ENCODE measurements at places on chromosomes 16 and 17.
A peak's percentile ranks its signal among the peaks of the same experiment; 100 is the strongest.

GRCh38 chr17:18987230-18987610 lies 17.3 kb downstream of the FAM83G start:
- DNase-seq, result no peak

DNA sequence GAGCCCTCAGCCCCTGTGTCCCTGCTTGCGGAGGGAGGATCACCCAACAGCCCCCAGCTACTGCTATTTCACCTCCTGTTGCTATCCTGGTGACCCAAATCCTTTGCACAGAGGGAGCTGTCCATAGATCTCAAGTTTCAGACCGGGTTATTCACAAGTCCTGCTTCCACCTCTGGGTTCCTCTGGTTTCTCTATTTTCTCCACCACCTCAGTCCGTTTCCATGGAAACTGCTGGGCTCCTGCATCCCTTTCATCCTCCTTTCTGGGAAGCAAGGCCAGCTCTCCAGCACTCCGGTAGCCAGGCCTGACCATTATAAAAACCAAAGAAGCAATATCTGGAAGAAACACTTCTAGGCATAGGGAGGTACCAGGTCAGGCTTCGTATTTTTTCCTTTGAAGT lies 4.8 kb upstream of the CALB2 start:
- DNase-seq, result no peak

DNA sequence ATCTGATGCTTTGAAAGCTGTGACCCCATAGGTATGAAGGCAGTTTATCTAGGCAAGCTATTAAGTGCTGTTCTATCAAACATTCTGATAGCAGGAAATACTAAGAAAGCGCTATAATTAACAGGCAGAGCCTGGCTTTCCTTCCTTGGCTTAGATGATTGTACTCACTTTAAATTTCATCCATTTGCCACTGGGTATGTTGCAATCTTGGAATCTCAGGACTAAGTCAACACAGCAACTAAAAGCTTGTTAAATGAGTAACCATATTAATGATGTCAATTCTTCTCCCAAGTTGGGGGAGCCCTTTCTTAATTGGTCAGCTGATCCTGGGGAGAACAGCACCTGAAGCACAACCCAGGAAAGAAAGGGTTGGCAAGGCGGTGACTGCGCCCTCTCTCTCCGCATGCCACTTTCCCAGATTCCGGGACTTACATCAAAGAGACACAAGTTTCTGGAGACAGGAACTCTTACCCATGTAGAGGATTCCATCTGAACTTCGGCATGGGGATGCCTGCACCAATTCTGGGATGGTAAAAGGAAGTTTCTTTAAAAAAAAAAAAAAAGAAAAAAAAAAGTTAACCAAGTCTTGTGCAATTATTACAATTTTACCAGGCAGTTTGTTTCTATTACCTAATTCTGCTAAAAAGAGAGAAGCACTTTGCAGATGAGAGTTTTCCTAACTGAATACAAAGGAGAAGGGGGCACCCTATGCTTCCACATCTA lies 54.4 kb upstream of the ICAM2 start:
- DNase-seq, result peak; percentile 18

GRCh38 chr17:15893658-15894024 lies 51.3 kb upstream of the ADORA2B start:
- DNase-seq, result no peak

GRCh38 chr16:82629441-82630027 lies 2.8 kb downstream of the CDH13 start:
- peak; percentile 76 for DNase-seq

GRCh38 chr17:35094902-35095301 lies 24.8 kb downstream of the RAD51D start:
- DNase-seq, result peak; percentile 34

DNA sequence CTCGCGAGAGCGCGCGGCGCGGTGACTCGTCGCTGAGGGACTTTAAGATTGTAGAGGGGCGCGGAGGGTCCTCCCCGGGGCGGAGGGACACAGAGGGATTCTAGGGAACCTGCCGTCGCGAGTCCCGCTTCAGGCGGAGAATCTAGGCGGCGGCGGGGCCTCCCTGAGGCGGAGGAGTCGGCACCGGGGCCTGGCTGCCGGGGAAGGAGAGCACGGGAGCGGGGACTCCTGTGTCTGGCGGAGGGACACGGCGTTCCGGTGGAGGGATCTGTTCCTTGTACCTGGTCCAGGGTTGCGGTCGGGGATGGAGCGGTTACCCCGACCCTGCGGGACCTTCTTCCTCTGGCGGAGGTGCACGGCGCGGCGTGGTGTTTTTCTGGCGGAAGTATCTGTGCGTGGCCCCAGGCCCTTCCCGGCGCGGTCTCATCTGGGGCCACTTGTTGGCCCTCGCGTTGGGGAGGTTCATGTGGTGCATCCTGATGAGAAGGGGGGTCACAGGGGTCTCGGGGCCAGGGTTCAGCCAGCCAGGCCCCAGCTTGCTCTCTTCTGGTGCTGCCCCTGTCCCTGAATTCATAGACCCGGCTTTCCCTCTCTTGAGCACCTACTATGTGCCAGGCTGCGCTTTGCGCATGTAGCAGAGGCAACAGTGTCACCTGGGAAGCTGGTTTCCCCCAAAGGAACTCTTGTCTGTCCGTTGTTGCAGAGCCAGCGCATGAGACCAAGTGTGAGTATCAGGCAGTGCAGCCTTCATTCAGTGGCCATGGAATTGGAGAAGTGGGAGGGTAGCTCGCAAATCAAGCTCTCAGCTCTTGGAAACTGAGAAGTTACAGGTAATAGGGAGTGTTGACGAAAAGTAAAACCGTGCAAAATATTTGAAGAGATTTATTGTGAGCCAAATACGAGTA lies 563 bp upstream of the ZKSCAN2 start:
- DNase-seq, result peak; percentile 84

- DNase-seq, result no peak
Measured at GRCh38 chr17:58488428-58488890, 251 bp upstream of the HSF5 start.

DNA sequence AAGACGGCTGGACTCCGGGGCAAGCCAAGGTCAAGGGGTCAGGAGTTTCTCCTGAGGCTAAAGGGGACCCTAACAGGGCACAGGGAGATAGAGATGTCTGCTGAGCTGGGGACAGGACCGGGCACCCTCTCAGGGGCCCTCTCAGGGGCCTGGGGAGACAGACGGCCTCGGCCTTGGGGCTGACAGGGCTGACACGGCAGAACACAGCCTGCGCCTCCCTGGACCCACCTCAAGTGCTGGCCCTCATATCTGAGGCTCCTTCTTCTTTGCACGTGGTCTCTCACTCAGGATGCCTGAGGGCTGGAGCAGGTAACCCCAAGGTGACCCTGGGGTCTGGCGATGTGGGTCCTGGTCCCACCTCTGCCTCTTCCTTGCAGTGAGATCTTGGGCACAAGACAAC lies 186.9 kb upstream of the TNRC6C start:
- DNase-seq, result no peak

DNA sequence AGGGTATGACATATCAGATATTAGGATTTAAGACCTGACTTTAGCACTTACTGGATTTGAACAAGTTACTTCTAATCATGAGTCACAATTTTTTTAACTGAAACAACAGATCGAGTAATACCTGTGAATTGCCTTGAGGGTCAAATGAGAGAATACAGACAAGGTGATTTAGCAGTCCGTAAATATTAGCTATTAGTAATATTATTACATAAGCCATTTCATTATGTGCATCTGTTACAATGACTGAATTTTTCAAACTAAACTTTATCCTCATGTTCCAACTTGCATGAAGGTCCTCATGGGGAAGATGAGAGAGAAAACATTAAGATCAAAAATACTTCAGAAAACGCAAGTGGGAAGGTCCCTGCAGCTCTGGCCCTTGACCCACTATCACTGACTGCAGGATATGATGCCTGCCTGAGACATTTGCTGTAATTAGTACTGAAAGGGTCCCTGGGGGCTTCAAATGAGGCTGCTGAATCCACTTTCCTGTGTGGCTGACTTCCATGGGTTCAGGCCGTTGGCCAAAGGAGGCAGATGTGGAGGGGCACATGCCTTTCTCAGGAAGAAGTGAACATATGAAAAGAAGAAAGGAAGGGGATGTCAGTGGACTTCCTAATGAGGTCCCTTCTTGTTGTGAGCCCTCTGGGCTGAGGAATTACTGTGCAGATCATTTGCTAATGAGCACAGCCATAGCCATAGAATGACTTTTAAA lies 441.7 kb downstream of the CDH11 start:
- no peak for DNase-seq

DNA sequence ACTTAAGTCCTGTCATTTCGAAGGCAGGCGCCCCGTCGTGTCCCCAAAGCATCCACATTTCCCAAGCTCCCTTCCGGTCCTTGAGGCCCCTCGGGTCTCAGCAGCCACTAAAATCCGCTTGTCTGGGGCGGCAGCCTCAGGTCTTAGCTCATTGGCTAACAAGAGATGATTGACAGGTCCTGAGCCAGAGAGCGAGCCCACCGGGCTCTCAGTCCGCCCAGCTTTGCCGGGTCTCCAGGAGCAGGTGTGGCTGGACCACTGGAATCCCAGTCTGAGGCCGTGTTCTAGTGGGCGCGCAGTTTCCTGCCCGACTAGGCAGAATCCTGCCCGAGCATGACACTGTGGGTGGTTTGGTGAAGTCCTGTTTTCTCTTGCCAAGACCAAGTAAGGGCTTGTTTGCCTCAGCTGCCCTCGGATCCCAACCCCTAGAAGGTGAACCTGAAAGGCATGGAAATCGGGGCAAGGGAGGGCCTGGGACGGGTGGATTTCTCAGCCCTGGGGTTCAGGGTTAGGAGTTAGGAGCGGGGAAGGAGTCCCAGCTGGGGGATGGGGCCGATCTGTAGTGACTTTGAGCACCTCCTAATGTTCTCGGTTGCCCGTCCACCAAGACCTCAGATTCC lies 42.8 kb downstream of the MRC2 start:
- no peak for DNase-seq

GRCh38 chr16:2475413-2476344 lies 752 bp downstream of the TBC1D24 start:
- peak; percentile 13 for DNase-seq

DNA sequence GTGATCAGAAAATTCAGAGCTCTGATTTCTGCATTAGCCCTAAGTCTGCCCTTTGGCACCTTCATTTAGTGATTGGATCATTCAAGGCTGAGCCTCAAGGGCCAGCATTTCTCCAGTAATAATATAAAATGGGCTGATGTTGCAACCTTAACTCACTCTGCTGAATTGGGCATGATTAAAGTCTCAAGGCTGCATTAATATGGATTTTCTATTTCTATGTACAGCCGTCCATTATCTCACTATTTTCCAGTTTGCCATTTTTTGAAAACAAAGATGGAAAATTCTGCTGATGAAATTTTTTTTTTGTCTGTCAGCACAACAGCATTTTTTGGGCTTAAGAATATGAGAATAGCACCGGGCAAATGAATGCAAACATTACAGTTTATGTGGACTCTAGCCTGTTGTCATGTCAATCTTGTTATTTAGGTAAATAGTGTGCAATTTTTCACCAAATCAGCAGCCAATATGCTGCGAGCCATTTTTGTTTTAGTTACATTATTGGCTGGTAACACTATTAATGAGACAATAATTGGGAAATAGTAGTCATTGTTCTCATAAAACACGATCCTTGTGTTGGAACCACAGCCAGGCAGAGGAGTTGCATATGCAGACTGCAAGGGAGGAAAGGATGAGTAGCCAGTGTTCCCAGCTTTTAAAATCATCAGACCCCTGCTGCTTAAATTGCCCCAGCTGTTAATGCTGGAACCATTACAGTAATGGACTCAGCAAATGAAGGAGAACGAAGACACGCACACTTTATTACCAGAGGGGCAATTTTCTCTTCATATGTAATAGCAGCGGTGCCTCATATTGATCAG lies 10.5 kb downstream of the FTO start:
- DNase-seq, result no peak

DNA sequence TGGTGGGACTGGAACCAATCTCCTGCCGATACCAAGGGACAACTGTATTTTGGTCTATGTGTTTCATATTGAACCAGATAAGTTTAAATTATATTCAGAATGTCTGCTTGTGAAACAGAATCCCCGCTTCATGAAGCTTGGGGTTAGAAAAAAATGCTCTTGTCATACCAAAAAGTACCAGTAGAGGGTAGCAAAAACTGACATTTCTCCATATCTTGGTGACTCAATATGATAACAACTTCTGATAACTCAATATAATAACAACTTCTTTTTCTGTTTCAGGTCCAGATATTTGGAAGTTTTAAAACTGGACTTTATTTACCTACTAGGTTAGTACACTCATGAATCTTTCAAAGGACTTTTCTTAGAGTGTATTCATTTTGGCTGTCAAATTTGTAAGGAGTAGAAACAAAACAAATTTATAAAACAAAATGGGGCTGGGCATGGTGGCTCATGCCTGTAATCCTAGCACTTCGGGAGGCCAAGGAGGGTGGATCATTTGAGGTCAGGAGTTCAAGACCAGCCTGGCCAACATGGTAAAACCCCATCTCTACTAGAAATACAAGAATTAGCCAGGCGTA lies 52.3 kb upstream of the ADCY7 start:
- DNase-seq, result peak; percentile 83

GRCh38 chr16:47928008-47928407 lies 227.8 kb downstream of the ABCC12 start:
- DNase-seq, result peak; percentile 3

- peak; percentile 13 for DNase-seq
Measured at GRCh38 chr17:74520790-74521480, 10.3 kb downstream of the CD300LB start.

DNA sequence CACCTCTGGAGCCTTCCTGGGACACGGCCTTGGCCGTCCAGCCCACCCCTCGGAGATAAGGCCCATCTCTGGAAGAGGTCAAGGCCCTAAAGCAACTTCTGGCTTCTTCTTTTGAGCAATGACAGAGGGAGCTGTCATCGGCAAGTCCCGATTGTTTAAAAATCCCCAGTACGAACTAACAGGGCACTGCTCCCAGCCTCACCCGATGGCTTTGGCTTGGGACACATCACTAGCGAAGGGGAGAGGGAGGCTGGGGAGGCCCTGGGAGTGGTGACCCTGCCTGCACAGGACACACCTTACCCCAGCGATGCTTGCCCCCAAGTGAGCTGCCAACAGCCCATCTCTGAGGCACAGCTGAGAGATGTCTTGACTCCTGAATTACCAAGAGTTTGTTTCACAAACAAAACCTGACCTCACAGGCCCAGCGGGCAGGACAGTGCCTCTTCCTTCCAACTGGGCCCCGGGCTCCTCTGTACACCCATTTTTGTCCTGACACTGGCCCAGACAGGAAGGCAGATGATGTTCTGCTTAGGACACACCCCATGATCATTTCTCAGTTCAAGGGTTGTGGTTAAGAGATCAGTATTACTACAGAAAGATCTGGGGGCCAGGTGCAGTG lies 4.8 kb downstream of the SYNGR2 start:
- no peak for DNase-seq

GRCh38 chr16:88782454-88783390 lies 2.3 kb downstream of the PIEZO1 start:
- DNase-seq, result peak; percentile 53

GRCh38 chr17:74037320-74037719 lies 166.2 kb upstream of the RPL38 start:
- DNase-seq, result no peak

- DNase-seq, result no peak
Measured at GRCh38 chr16:83100679-83101078, 473.9 kb downstream of the CDH13 start.

- no peak for DNase-seq
Measured at GRCh38 chr16:3349175-3349574, 6.5 kb upstream of the OR2C1 start.

GRCh38 chr17:78026381-78026780 lies 67.9 kb downstream of the TNRC6C start:
- DNase-seq, result no peak
